T-cell (primary cell): ENCODE measurements at places on chromosomes 7 and 10. TPM values are rescaled to one million over a fixed set of nuclear protein-coding genes. Genes with fewer than 3 reads are reported as not detected.

Gene CXCL12
- total RNA-seq, result 0.53 TPM

Gene CDK14
- total RNA-seq, result 6.6 TPM

Gene FFAR4
- not detected for total RNA-seq

Gene MPP7
- 28.7 TPM for total RNA-seq

Gene CPA2
- total RNA-seq, result 1.7 TPM

DNA sequence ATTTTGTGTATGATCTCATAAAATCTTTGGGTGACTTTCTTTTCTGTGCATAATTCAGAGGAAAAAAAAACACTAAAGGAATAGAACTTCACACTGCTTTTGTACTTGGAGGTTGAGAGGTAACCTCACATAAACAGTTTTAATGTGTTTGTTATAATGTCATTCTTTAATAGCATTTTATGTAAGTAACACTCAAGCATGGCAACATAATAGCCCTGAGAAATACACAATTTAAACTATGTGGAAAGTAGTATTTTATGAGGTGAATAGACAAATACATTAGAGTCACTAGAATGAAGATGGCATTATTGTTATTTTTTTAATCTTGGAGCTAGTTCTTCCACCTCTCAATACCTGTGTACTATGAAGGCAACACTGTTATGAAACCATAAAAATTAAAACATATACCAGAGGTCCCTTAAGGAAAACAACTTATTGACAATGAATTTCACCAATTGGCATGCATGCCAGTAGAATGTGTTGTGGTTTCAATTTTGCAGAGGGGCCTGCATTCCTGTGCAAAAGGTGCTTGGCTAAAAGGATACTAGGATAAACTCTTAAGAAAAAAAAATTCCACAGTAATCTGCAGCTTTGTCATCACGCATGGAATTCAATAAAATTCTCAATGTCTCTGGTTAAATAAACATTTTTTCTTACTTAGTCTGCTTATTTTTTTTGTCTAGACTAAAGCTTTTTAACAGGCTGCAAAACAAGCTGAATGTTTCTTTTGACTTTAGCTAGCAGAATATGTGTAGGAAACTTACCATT lies 102.5 kb downstream of the CD36 start:
- H3K4me1 ChIP-seq, result no peaks in the 10 kb centered on the region
- H3K27me3 ChIP-seq, result no peaks in the 10 kb centered on the region
- no peak overlapping the region for H3K27ac ChIP-seq
- H3K36me3 ChIP-seq, result no peaks in the 10 kb centered on the region
- no peak overlapping the region for H3K4me3 ChIP-seq

- no peaks in the 10 kb centered on the region for H3K4me1 ChIP-seq
- H3K36me3 ChIP-seq, result no peaks in the 10 kb centered on the region
- no peak for DNase-seq
- no peaks in the 10 kb centered on the region for H3K27me3 ChIP-seq
Measured at GRCh38 chr10:17128261-17128660, 1.4 kb downstream of the CUBN start.

- no peaks in the 10 kb centered on the region for H3K4me1 ChIP-seq
- H3K27ac ChIP-seq, result no peak overlapping the region
- no peak overlapping the region for H3K4me3 ChIP-seq
- H3K27me3 ChIP-seq, result no peaks in the 10 kb centered on the region
- DNase-seq, result no peak
Measured at GRCh38 chr10:110547139-110547761, 20.2 kb upstream of the SMC3 start.

GRCh38 chr7:11829954-11830353 lies 2.0 kb downstream of the THSD7A start:
- H3K36me3 ChIP-seq, result no peaks in the 10 kb centered on the region
- DNase-seq, result no peak
- no peaks in the 10 kb centered on the region for H3K4me1 ChIP-seq
- H3K4me3 ChIP-seq, result no peak overlapping the region
- H3K27ac ChIP-seq, result no peak overlapping the region

- no peaks in the 10 kb centered on the region for H3K36me3 ChIP-seq
- no peak overlapping the region for H3K4me3 ChIP-seq
- no peaks in the 10 kb centered on the region for H3K4me1 ChIP-seq
- no peaks in the 10 kb centered on the region for H3K27me3 ChIP-seq
Measured at GRCh38 chr10:71564194-71564820, 155.3 kb downstream of the C10orf105 start.

DNA sequence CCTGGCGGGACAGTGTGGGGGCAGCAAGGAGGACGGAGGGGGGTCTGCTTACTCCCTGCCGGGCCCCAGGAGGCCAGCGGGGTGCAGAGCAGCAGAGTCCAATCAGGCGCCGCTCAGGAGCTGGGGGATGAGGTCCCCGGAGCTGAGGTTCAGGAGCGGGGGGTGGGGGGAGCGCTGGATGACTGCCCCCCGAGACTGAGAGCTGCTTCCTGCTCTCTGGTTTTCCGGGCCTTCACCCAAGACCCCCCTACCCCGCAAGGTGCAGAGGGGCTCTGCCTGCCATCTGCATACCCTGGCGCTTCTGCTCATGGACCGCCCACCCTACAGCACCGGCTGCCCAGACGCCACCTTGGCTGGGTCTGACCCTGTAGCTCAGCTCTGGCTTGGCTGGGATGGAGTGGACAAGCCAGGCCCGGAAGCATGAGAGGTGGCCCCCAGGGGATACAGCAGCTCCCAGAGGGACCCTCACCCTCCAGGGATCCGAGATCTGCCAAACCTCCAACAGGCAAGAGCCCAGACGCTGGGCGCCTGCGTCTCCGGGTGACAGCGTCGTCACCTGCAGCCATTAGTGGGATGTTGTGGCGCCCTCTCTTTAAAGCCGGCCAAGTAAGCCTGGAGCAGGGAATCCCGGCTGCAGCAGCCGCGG lies 930 bp downstream of the KNDC1 start:
- H3K36me3 ChIP-seq, result no peaks in the 10 kb centered on the region
- peaks cover 5% of the 10 kb centered on the region for H3K27me3 ChIP-seq
- peaks cover 12% of the 10 kb centered on the region for H3K4me1 ChIP-seq
- H3K27ac ChIP-seq, result no peak overlapping the region

DNA sequence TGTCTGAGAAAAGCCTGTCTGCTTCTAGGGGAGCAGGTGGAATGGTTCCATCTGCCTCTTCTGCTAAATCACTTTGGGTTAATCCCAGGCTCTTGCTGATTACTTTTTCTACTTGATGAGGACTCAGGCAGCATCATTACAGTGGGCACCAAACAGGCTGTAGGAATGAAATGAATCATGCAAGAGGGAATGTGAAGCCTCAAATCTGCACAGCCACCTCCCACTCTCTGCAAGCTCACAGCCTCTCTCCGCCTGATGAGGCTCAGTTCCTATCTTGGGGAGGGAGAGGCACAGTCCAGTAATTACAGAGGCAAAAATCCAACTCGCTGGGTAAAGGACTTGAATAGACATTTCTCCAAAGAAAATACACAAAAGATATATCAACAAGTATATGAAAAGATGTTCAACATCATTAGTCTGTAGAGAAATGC lies 34.0 kb downstream of the HSPA12A start:
- no peak for DNase-seq
- no peak overlapping the region for H3K4me3 ChIP-seq
- H3K27me3 ChIP-seq, result peaks cover 7% of the 10 kb centered on the region
- no peaks in the 10 kb centered on the region for H3K4me1 ChIP-seq
- no peaks in the 10 kb centered on the region for H3K36me3 ChIP-seq

GRCh38 chr10:68023292-68023691 lies 51.8 kb downstream of the HERC4 start:
- H3K4me1 ChIP-seq, result no peaks in the 10 kb centered on the region
- peaks cover 5% of the 10 kb centered on the region for H3K36me3 ChIP-seq
- DNase-seq, result no peak
- H3K27me3 ChIP-seq, result no peaks in the 10 kb centered on the region
- no peak overlapping the region for H3K4me3 ChIP-seq

DNA sequence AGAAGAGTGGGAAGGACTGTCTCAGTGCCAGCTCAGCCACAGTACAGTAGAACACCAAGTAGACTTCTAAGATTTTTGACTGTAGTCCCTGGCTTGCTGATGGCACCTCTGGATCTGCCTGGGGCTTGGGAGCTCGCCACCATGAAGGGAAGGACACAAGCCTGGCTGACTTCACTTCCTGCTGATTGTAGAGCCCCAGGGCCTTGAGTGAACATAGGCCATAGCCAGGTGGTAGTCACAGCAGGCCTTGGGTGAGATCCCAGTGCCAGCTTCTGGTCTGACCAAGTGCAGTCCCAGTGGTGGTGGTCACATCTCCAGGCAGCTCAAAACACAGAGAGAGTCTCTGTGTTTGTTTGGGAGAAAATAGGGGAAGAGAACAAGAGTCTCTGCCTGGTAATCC lies 57.6 kb upstream of the HBP1 start:
- no peak overlapping the region for H3K27ac ChIP-seq
- no peak overlapping the region for H3K4me3 ChIP-seq
- H3K36me3 ChIP-seq, result no peaks in the 10 kb centered on the region

GRCh38 chr10:80468002-80468401 lies 13.9 kb downstream of the TSPAN14 start:
- DNase-seq, result peak; percentile 65
- H3K27me3 ChIP-seq, result no peaks in the 10 kb centered on the region
- peaks cover 99% of the 10 kb centered on the region for H3K4me1 ChIP-seq
- peaks cover 23% of the 10 kb centered on the region for H3K36me3 ChIP-seq
- peak overlapping the region; percentile 82 for H3K27ac ChIP-seq
- peak overlapping the region; percentile 74 for H3K4me3 ChIP-seq

DNA sequence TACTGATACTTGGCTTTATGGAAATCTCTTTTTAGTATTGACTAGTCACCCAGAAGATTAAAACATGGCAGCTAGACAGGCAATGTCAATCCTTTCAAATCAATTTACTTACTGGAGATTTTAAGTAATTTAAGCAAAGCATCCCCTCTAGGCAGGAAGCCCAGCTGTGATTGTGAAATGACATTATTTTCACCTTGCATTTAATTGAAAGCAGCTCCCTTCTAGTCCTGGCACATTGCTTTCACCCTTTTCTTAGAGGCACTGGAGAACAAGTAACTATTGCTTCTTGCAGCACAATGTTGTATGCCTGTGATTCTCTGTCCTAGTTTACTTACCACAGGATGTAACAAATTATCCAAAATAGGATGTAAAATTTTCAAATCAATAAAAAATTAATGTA lies 13.3 kb downstream of the ST7 start:
- H3K4me1 ChIP-seq, result no peaks in the 10 kb centered on the region
- no peaks in the 10 kb centered on the region for H3K27me3 ChIP-seq
- no peak overlapping the region for H3K4me3 ChIP-seq
- H3K36me3 ChIP-seq, result no peaks in the 10 kb centered on the region

GRCh38 chr10:122127943-122128342 lies 139.0 kb downstream of the TACC2 start:
- H3K27ac ChIP-seq, result no peak overlapping the region
- no peaks in the 10 kb centered on the region for H3K27me3 ChIP-seq
- no peak overlapping the region for H3K4me3 ChIP-seq
- DNase-seq, result no peak

DNA sequence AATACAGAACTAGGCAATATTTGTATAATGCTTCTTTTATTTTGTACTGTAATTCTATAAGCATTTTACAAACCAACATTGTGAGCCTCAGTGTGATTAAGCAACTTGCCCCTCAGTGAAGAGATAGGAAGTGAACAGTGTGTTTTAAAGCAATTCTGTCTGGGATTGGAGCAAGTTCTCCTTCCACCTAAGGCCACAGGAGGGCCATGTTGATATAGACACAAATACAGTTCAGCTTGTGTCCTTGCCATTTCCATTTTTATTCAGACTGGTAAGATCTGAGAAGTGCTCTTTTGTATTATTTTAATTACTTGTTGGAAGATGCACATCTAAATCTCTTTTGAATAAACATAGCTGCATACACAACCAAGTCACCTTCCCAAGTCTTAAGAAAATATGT lies 416.3 kb upstream of the COBL start:
- H3K36me3 ChIP-seq, result no peaks in the 10 kb centered on the region
- H3K4me1 ChIP-seq, result no peaks in the 10 kb centered on the region
- DNase-seq, result no peak
- H3K27ac ChIP-seq, result no peak overlapping the region

GRCh38 chr7:11527707-11528106 lies 304.3 kb downstream of the THSD7A start:
- DNase-seq, result no peak
- no peaks in the 10 kb centered on the region for H3K27me3 ChIP-seq
- H3K36me3 ChIP-seq, result no peaks in the 10 kb centered on the region
- H3K27ac ChIP-seq, result no peak overlapping the region
- no peak overlapping the region for H3K4me3 ChIP-seq
- no peaks in the 10 kb centered on the region for H3K4me1 ChIP-seq

DNA sequence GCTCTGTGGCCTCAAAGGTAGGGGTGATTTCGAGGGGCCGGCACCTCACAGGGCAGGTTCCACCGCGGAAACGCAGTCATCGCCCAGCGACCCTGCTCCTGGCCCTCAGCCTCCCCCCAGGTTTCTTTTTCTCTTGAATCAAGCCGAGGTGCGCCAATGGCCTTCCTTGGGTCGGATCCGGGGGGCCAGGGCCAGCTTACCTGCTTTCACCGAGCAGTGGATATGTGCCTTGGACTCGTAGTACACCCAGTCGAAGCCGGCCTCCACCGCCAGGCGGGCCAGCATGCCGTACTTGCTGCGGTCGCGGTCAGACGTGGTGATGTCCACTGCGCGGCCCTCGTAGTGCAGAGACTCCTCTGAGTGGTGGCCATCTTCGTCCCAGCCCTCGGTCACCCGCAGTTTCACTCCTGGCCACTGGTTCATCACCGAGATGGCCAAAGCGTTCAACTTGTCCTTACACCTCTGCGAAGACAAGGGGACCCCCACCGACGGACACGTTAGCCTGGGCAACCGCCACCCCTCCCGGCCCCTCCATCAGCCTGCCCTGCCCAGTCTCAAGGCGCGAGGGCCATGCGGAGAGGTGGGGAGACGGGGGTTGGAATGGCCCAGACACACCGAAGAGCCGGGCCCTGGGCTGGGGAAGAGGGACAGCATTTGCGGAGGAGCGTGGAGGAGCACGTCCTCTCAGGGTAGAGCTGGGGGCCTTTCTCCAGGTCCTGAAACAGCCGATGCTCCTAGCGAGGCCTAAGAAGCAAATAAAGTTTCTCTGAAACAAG lies 6.0 kb downstream of the SHH start:
- no peak for DNase-seq
- peaks cover 77% of the 10 kb centered on the region for H3K27me3 ChIP-seq
- H3K4me1 ChIP-seq, result peaks cover 38% of the 10 kb centered on the region
- H3K27ac ChIP-seq, result no peak overlapping the region
- no peaks in the 10 kb centered on the region for H3K36me3 ChIP-seq

- DNase-seq, result no peak
- H3K27me3 ChIP-seq, result peaks cover 2% of the 10 kb centered on the region
- H3K27ac ChIP-seq, result no peak overlapping the region
- H3K4me1 ChIP-seq, result peaks cover 5% of the 10 kb centered on the region
- no peaks in the 10 kb centered on the region for H3K36me3 ChIP-seq
Measured at GRCh38 chr7:31020161-31020560, 31.9 kb upstream of the ADCYAP1R1 start.

- H3K4me1 ChIP-seq, result no peaks in the 10 kb centered on the region
- no peak overlapping the region for H3K4me3 ChIP-seq
- H3K36me3 ChIP-seq, result no peaks in the 10 kb centered on the region
- H3K27ac ChIP-seq, result no peak overlapping the region
Measured at GRCh38 chr7:77409005-77409738, 7.0 kb downstream of the GSAP start.

- no peak overlapping the region for H3K4me3 ChIP-seq
- no peak for DNase-seq
- H3K27me3 ChIP-seq, result no peaks in the 10 kb centered on the region
Measured at GRCh38 chr10:78963074-78964034, 105.4 kb upstream of the ZMIZ1 start.

GRCh38 chr10:103246324-103246723 lies 637 bp downstream of the RPEL1 start:
- H3K36me3 ChIP-seq, result no peaks in the 10 kb centered on the region
- no peak overlapping the region for H3K27ac ChIP-seq
- peaks cover 10% of the 10 kb centered on the region for H3K27me3 ChIP-seq
- DNase-seq, result no peak

GRCh38 chr10:124162774-124163354 lies 69.5 kb upstream of the CHST15 start:
- no peaks in the 10 kb centered on the region for H3K36me3 ChIP-seq
- DNase-seq, result no peak
- no peak overlapping the region for H3K27ac ChIP-seq
- H3K4me3 ChIP-seq, result no peak overlapping the region
